Muscle of arm (tissue), 14 donors: ENCODE measurements at places on chromosomes 16 and 17.

GRCh38 chr17:29037739-29038084, 5.2 kb upstream of the PIPOX start:
- no peak for DNase-seq

- DNase-seq = no peak
Observed at GRCh38 chr17:2202996-2203575, 100.5 kb downstream of the SMG6 start.

DNA sequence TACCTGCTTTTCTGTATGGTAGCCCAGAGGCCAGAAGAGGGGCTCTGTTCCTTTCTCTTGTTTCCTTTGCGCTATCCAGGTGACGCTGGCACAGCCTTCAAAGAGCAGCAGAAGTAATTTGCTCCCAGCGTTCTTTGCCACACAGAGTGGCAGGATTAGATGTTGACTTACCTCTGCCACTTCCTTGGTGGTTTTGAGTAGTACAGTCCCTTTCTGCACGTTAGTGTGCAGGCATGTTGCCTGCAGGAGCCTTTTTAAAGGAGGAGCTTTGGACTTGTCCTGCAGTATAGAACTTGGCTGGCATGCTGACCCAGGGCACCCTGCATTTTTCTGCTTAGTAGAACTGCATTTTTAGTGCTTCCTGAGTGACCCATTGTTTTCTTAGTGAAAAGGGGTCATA, at the start of gene ABCC11:
Gene ABCC11 (minus strand): TSS at position 229 of the 400 bp plus-strand sequence. CDS start 15,618 bp downstream, outside the sequence.
- DNase-seq = no peak

DNA sequence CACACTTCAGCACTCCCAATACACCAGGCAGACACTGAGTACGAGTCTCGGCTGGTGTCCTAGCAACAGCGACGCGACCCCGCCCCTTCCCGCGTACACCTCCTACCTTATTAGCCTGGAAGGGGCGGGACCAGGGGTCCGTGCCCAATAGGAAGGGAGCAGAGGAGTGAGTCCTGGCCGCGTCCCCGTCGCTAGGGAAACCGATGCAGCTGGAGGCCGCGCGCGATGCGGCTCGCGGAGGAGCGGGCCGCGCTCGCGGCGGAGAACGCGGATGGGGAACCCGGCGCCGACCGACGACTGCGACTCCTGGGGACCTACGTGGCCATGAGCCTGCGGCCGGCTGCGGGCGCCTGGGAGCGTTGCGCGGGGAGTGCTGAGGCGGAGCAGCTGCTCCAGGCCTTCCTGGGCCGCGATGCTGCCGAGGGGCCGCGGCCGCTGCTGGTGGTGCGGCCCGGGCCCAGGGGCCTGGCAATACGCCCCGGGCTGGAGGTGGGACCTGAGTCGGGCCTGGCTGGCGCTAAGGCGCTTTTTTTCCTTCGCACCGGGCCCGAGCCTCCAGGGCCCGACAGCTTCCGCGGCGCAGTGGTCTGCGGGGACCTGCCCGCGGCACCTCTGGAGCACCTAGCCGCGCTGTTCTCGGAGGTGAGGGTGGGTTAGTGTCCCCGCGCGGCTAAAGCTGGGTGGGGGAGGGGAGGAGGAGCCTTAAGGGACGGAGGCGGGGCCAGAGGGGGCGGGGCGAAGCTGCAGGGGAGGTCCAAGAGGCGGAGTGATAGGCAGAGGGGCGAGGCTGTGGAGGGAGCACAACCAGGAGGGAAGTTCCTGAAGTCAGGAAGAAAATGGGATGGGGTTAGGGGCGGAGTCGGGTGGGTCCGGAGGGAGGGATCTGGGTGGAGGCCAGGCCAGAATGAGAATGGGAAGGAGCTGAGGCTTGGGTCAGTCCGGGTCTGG, at the start of gene DNAH9:
Gene DNAH9 (plus strand): TSS at position 197 of the 948 bp plus-strand sequence. CDS start 29 bp downstream, at position 226.
- peak; percentile 92 for DNase-seq

DNA sequence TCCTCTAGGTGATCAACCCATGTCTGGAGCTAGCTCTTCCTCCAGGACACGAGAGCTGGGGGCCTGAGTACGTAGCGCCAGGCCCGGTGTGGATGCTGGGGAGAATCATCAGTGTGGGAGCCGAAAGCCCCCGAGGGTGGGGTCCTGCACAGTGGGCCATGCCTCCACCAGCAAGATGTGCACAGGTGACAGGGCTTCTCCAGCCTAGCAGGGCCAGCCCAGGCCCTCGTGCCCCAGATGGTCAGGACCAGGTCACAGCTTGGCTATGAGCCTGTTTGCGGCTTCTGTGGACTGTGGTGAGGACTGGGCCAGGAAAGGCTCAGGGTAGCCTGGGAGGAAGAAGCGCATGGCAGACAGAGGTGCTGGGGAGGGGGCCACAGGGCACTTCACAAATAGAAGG, 7.8 kb downstream of the MPG start:
- DNase-seq = no peak

- DNase-seq = no peak
Observed at GRCh38 chr16:28915181-28915580, 9.9 kb downstream of the RABEP2 start.

DNA sequence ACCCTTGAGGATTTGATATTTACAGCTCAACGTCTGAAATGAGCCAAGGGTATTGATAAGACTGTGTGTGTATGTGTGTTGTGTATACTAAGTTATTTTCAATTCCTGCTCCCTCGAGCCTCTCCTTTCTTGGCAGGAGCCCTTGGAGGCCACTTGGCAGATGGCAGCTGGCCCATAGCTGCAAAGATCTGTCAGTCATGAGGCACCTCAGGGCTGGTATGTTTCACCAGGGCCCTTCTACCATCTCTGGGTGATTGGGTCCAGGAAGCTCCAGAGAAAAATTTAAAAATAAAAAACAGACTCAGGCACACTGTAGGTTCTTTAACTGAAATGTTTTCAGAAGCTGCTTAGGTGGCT, 355.7 kb downstream of the HAPSTR1 start:
- no peak for DNase-seq

DNA sequence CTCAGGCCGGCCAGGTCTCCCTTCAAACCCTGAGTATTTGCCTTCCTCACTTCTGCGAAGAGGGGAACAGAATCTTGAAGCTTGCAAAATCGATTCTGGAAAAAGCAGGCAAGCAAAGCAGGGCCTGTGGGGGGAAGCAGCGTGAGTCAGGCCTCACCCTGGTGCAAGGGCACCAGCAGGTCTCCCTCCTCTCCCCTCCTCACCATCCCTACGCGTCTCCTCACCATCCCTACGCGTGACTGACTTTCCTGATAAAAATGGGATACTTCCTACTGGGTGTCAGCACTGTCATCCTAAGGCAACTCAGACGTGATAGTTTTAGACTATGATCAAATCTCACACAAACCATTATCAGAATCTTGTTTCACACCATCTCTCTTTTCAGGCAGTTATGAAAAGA, 12.1 kb downstream of the CMTM3 start:
- no peak for DNase-seq

DNA sequence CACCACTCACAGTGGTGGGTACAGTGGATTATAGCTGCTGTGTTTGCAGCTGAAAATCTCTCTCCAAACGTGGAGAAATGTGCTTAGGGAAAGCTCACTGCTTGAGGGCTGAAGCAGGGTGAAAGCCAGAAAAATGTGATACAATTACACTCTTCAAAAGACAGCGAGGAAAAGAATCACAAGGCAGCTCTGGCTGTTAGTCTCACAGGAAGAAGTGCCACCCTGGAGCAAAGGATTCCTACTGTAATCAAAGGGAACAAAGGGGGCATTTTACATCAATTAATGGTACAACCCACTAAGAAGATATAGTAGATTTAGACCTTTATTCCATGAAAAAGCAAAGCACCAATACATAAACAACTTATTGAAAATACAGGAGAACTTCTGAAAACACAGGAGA, 48.1 kb upstream of the IRX5 start:
- DNase-seq = no peak

DNA sequence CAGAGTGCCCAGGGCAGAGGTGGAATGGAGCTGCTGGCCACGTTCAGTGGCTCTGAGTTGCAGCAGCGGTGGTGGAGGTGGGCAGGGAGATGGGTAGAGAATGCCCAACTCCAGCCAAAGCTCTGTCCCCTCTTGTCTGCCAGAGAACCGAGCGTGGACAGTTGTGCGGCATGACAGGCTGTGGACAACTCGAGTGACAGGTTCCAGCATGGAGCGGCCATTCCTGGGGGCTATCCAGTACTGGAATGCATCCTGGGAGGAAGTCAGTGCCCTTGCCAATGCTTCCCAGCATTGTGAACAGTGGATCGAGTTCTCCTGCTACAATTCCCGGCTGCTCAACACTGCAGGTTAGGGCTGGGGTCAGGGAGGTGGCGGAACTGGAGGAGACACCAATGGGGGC, 8.3 kb downstream of the CNTNAP1 start:
- DNase-seq = no peak

DNA sequence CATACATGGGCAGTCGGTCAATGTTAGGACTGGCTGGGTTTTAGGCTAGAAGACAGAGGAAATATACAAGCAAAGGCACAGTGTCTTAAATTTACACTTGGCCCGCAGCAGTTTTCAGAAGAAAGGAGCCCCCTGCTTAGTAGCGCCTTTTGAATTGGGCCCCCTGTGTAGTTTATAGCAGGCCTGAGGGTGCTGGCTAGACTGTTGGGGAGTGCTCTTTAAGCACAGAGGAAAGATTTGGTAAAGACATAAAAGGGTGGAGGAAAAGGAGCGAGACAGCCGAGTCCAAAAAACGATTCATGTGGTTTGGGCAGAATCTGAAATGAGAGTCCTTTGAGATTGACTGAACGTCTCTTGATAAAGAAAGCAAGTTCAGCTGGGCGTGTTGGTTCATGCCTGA, 10.6 kb downstream of the RMI2 start:
- no peak for DNase-seq

DNA sequence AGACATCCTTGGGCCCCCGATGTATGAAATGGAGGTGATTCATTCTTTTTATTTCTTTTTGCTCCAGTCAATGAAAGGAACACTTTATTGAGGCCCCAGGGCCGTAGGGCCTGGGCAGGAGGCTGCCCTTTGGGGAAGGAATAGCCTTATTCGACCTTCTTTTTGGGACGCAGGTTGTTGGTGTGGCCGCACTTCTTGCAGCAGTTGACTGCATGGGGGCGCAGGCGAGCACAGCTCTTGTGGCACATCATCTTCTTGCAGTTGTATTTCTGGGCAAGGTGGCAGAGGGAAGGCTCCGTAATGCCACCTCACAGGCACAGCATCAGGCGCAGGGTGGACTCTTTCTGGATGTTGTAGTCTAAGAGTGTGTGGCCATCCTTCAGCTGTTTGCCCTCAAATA, 50.9 kb downstream of the SIAH1 start:
- DNase-seq = no peak

DNA sequence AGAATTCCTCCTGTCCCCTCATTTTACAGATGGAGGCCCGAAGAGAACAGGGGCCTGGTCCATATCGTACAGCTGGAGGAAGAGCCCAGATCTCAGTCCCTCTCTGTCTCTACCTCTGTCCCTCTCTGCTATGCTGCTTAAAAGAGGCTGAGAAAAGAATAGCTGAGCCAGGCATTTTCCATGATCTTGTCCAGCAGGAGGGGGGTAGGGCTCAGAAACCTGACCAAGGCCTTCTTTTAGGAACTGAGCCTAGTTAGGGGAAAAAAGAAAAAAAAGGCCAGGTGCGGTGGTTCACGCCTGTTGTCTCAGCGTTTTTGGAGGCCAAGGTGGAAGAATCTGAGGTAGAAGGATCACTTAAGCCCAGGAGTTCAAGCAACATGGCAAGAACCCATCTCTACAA, 84.2 kb downstream of the MGAT5B start:
- DNase-seq = peak; percentile 26

DNA sequence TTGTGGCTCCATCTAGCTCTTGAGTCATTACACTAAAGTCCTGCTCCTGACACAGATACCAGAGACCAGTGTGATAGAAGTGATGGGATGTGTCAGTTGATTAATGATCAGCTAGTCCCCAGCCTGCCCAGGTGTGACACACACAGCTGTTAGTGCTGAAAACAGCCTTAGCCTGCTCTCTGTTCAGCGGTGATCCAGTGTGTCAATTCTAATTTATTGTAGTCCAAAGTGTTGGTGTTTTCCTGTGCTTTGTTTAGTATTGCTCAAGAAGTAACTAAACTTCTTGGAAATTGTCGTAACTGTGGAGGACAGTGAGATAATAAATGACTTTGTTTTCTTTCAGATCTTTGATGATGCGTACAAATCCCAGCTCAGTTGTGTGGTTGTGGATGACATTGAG, 92.3 kb downstream of the WNT3 start:
- no peak for DNase-seq

- DNase-seq = no peak
Observed at GRCh38 chr16:84507011-84507982, 2.8 kb upstream of the MEAK7 start.

DNA sequence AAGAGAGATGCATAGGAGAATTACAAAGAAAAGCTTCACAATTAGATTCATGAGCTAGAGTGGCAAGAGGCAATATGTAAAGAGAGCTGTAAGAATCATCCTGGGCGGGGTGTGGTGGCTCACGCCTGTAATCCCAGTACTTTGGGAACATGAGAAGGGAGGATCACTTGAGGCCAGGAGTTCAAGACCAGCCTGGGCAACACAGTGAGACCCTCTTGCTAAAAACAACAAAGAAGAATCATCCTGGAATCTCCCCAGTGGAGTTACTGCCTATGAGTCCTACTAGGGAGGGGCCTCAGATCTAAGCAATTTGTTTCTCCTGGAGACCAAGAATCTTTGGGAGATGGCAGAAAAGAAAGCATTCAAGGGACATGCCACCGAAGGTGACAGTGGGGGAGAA, 119.1 kb downstream of the HIC1 start:
- DNase-seq = no peak

DNA sequence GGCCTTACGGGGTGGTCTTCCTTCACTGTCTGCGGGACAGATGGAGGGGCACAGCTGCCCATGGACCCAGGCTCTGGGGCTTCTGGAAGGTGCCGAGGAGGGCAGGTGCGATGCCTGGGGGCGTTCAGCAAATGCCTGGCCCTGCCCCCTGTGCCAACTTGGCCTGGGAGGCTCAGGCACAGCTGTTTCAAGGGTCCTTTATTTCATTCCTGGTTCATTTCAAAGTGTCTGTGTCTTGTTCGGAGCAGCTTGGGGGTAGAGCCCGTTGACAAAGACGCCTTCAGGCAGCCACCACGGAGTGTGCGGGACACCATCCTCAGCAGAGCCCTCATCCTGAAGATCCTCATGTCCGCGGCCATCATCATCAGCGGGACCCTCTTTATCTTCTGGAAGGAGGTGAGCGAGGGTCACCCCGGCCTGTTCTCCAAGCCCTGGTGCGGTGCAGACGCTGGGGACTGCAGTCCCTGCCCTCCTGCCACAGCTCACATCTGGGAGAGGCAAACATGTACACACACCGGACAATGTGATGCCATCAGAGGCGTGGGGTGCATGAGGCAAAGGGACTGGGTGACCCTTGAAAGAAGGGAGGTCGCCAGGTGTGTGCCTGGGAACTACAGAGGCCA, 43.9 kb downstream of the MEAK7 start:
- no peak for DNase-seq

- DNase-seq = no peak
Observed at GRCh38 chr17:81428121-81428515, 32.9 kb downstream of the BAHCC1 start.

GRCh38 chr16:76768316-76768715, 422.7 kb upstream of the MON1B start:
- DNase-seq = no peak
